ENCODE measurements at places on chromosomes 4 and X.

DNA sequence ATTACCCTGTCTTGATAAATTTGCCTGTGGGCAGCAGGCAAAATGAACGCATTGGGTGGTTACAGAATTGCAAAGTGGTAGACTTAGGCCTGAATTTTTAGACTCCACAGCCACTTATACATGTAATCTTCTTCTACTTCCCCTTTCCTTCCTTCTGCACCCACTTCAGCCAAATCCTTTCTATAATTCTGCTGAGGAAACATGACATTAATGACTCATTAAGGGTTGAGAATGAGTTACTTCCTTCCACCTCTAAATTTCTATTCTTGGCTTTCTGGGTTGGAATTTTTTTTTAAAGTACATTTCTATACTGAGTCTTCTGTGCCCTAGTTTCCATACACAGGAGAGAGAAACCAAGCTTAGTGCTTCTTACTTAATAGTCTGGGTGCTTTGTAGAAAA lies 10.1 kb downstream of the PAPSS1 start:
- no peak for DNase-seq

GRCh38 chr4:46649390-46649789 lies 259.5 kb upstream of the GABRA2 start:
- peak; percentile 8 for DNase-seq

DNA sequence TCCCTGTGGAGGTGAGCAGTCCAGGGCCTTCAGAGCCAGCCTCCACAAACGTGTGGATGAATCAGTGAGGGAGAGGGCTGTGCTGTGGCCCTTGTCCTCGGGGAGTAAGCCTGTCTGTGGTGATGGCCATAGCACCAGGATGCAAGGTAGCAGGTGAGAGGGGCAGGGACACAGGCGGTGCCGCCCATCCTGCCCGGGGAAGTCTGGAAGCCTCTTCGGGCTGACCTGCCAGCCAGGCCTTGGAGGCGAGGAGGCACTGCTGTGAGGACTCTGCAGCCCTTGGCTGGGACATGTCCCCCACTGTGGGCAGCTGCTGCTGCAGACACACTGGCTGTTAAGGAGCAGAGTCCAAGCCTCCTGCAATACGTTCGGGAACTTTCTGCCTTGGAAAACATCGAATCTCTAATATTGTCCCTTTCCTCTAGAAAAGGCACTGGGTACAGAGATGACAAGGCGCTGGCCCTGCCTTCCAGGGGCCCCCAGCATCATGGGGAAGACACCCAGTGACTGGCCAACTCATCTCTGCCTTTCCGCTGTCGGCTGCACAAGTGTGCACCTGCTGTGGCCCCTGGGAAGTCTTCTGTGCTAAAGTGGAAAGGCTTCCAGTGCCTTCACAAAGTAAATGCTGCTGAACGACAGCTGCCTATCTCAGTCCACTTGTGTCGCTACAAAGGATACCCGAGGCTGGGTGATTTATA lies 101.4 kb downstream of the ADRA2C start:
- no peak for DNase-seq

DNA sequence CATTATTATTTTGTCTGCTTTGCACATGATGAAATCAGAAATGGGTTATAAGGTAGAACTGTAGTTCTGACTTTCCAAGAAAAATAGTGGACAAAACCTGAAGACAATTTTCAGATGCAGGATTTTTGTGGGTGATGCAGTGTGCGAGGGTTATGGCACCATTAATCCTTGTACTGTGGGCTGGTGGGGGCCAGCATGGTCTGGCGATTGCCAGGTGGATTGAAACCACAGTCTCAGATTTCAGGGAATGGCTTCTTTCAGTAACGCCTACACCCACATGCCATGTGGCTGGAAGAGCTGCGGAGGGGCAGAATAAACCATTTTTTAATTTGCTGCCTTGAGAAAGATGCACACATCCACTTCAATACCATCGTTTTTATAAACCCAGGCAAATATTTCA lies 150.5 kb downstream of the ARSF start:
- DNase-seq, result no peak

GRCh38 chrX:17081511-17081910 lies 135.1 kb downstream of the REPS2 start:
- DNase-seq, result no peak

GRCh38 chr4:110411574-110412011 lies 64.4 kb upstream of the ENPEP start:
- no peak for DNase-seq

GRCh38 chr4:80268081-80268823 lies 1.8 kb downstream of the FGF5 start:
- no peak for DNase-seq

- no peak for DNase-seq
Measured at GRCh38 chr4:128286474-128287058, 1.0 kb downstream of the PGRMC2 start.
